ENCODE measurements at places on chromosomes 2 and 18.
A peak's percentile ranks its signal among the peaks of the same experiment; 100 is the strongest.

GRCh38 chr2:240419723-240420122 is 15.7 kb upstream of the GPC1 start:
- DNase-seq = peak; percentile 1

DNA sequence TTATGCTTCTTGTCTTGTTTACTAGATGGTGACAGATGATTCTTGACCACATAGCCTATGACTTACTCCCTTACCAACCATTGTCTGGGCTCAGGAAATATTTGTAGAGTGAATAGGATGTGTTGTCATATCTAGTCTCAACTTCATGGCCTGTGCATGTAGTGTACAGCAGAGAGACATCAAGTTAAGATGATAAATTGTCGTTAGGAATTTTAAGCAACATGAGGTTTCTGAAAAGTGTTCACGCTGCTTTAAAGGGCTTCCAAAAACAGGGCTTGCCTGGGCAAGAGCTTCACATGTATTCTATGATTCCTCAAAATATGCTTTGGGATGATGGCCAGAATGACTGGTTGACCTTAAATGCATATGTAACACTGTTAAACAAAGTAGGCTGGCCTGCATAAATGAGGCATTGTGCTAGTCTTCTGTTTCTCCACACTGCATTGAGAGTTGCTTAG is 424.0 kb downstream of the RND3 start:
- DNase-seq = no peak

DNA sequence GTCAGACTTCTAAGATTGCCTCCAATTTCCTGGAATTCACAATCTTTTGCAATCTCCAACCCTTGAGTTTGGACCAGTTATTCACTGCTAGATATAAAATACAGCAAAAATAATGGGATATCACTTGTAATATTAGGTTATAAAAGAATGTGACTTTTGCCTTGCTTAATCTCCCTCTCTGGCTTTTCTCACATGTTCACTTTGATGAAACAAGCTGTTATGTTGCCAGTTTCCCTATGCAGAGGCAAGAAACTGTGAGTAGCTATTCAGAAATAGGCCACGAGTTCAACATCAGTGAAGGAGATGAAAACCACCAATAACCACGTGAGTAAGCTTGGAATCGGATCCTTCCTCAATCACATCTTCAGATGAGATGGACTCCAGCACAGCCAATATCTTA is 842.7 kb downstream of the RNF144A start:
- no peak for DNase-seq

GRCh38 chr2:235366807-235367206 is 127.0 kb upstream of the AGAP1 start:
- DNase-seq = no peak

DNA sequence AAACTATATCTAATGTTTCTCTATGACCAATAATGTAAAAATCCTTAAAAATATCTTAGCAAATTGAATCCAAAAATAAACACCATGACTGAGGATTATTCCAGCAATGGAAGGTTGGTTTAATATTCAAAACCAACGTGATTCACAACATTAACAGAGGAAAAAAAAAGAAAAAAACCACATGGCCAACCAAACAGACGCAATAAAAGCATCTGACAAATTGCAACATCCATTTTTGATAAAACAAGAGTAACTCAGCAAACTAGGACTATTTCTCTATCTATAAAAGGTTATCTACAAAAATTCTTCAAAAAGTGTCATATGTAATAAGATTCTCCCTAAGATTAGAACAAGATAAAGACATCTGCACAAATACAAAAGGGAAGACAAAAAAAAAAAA is 28.9 kb downstream of the PPP3R1 start:
- no peak for DNase-seq

DNA sequence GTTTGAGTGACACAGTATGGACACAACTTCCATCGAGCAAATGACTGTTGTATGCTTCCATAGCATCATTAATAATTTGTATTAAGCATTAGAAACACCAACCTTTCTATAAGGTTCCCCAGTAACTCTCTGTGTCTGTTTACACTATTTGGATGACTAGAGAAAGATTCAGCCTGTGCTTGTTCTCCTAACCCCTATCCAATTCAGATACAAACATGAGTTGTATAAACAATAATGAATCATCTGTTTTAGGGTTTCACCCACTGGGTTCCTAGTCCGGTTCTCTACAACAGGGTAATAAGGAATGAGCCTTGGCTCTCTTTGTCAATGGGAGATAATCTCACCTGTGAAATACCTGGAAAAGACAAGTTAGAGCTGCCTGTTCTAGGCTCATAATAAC is 894.1 kb upstream of the PIK3C3 start:
- DNase-seq = no peak

GRCh38 chr2:1978706-1979105 is 234.4 kb upstream of the PXDN start:
- no peak for DNase-seq

- no peak for DNase-seq
Measured at GRCh38 chr18:66646609-66647008, 42.7 kb upstream of the CDH19 start.

GRCh38 chr2:85920810-85921545 is 32.2 kb upstream of the ST3GAL5 start:
- no peak for DNase-seq

DNA sequence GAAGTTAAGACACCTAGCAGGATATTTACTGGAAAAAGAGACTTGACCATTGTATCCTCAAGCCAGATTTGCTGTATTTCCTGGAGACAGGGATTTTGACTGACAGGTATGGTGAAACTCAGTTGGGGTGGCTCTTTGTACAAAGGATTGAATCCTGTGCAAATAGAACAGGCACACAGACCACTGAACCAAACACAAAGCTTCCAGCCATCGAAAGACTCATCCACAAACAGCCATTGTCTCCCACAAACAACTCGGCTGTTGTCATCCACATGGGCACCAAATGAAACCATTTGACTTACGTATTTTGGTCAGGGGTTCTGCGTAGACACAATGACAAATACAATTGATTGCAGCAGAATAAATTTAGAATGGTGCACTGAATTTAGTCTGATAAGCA is 15.9 kb downstream of the RNF152 start:
- no peak for DNase-seq

- DNase-seq = no peak
Measured at GRCh38 chr2:65999796-66000195, 435.1 kb upstream of the MEIS1 start.

DNA sequence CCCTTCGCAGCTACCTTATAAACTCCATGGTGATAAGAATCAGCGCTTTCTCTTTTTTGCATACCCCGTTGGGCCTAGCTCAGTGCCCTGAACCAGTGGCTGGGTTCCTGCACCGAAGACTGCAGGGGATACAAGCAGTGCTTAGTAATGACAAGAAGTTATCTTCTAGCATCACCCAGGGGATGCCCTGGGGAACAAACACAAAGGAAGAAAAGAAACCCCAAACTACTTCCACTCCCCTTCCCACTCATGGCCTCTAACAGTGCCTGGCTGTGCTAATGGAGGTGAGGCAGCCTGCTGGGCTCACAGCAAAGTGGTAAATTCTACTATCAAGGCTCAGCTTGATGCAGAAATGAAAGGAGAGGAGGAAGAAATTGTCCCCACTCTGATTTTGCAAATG is 314.7 kb downstream of the TXNL1 start:
- DNase-seq = no peak

DNA sequence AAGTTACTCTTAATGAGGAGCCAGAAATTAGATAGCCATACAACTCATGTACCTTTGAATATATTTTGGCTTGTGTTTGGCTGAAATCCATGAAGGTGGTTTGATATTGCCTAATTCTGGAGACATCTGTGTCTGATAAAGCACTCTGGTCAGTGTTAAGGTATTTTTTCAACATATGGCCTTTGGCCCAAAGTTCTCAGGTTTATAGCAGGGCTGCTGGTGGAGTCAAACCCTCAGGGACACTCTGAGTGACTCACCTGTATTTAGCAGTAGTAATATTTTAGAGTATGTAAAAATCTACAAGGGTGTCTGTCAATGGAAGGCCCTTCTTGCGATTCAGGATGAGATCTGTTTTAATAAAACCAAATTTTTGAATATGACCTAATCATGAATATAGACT is 666.5 kb downstream of the SLC4A3 start:
- no peak for DNase-seq

DNA sequence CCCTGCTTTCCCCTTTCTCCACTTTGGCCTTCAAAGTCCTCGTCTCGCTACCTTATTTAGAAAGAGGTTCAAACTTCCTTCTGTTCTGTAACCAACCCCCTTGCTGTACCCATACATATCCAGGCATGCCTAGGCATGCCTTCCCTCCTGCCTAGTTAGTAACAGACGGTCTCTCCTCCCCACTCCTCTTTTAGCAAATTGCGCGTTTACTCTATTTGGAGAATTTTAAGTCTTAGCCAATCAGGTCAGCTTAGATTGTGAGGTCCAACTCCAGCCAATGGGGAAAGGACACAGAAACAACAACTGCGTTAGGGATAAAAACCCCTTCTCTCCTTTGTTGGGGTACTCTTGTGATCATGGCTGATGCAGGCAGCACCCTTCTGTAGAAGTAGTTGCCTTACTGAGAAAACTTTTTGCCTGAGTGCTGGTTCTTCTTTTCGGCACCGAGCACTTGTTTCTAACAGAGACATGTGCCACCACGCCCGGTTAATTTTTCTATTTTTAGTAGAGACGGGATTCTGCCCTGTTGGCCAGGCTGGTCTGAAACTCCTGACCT is 85.9 kb upstream of the FOXI3 start:
- DNase-seq = no peak

- DNase-seq = peak; percentile 79
Measured at GRCh38 chr2:128736689-128737545, 418.2 kb upstream of the HS6ST1 start.

DNA sequence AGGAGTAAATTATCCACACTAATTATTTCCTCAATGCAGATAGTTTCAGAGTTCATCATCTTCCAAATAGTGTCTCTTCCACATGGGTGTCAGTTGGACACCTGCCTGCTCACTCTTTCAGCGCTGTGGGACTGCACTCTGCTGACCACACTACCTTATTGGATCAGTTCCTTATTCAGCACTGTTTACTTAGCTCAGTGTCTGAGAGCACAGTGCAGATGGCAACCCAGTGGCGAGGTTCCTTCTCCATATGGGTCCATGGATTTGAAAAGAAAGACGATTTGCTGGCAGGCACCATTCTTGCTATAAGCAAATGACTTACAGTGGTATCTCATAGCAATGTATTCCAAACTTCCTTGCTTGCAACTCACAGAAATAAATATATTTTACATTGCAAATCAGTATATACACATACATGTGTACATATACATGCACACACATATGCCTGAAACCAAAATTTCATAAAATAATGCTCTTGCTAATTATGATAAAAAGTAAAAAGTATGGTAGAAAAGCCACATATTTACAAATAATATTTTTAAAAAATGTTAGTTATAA is 354.8 kb downstream of the INSIG2 start:
- DNase-seq = no peak

DNA sequence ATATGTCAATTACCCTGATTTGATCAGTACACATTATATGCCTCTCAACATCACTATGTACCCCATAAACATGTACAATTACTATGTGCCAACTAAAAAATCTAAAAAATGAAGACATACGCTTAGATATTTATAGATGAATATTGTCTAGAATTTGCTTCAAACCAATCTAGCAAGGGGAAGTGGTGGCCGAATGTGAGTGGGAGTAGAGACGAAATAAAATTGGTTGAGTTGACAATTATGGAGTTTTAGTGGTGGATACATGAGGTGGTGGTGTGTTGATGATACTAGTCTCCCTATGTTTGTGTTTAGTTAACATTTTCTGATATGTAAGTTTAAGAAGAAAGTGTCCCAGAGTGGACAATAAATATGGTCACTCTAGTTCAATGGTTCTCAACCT is 49.0 kb downstream of the SDC1 start:
- no peak for DNase-seq

DNA sequence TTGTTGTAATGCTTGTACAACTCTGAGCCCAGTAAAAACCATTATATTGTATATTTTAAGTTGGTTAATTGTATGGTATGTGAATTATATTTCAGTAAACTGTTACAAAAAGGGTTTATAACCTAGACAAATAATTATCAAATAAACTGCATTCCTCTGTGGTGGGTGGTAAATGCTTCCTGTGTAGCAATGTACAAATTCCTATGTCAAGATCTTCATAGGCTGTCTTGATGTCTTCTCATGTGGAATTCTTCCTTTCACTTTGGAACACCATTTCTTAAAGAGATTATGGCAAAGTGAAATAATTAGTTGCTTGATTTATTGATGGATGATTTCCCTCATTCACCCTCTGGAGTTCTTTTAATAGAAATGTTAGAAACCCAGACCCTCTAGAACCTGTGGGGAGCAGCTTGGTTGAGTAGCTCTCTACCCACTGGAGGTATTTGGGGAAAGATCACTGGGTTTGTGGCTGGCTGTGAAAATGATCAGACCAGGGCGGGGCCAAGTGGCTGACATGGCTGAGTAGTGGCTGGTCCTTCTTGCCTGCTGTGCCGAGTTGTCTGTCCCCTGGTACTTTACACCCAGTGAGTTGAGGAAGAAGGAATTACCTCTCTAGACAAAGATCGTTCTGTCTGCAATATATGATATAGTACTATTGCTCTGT is 22.4 kb upstream of the MGAT5 start:
- DNase-seq = no peak

DNA sequence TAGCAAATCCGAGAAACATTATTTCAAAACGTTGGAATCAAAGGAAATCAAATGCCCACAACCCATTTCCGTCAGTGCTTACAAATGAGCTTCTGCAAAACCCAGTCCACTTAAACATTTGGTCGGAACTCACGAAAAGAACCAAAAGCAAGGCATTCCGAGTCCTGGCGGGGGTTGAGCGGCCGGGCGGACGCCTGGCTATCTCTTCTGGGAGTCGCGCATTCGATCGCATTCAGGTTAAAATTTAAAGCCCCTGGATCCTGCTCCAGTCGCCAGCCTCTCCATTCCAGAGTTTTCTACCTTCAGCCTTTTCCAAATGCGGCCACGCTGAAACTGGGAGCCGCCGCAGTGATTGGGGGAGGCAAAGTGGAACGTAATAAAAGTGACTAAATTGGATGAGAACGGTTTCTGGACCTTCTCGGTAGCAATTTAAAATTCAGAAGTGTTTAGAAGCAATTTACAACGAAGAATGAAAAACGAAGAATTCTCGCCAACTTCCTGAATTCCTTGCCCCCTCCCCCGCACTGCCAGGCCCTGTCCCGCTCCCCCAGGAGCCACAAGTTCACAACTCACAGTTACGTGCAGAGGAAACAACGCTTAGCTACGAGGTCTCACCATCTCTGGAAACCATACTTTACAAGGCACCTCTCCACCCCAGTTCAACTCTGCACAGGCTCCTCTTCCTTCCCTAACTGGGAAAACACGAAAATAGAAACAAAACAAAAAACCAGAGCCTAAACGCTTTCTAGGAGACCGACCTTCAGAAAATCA is 1.7 kb upstream of the GATA6 start:
- DNase-seq = no peak

All from WERI-Rb-1 (cell line).